ENCODE measurements at places on chromosomes 16 and 17. TPM values are rescaled to one million over a fixed set of nuclear protein-coding genes. Genes with fewer than 3 reads are reported as not detected.
A peak's percentile ranks its signal among the peaks of the same experiment; 100 is the strongest.

Gene SPIRE2
- total RNA-seq = not detected

Gene ADORA2B
- 0.25 TPM for total RNA-seq

DNA sequence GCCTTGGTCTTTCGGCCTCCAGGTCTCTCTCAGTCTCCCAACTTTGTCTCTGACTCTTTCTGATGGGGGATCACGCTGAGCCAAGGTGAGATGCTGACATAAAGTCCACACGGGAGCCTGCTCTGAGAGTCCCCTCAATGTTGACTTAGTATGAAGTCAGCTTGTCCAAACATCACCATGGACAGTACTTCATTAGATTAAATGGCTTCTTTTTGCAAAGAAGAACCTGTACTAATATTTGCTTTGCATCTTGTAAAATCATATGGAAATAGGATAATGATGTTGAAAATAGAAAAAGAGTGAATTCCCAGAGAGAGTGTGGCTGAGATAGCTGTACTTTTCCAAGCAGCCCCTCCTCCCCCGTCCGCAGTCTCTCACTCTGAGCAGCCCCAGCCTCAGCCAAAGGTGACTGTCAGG, 56.7 kb upstream of the SIAH1 start:
- H3K36me3 ChIP-seq = no peaks in the 10 kb centered on the region
- H3K4me1 ChIP-seq = no peaks in the 10 kb centered on the region
- no peaks in the 10 kb centered on the region for H3K27me3 ChIP-seq
- no peak for DNase-seq
- H3K4me3 ChIP-seq = no peak overlapping the region

DNA sequence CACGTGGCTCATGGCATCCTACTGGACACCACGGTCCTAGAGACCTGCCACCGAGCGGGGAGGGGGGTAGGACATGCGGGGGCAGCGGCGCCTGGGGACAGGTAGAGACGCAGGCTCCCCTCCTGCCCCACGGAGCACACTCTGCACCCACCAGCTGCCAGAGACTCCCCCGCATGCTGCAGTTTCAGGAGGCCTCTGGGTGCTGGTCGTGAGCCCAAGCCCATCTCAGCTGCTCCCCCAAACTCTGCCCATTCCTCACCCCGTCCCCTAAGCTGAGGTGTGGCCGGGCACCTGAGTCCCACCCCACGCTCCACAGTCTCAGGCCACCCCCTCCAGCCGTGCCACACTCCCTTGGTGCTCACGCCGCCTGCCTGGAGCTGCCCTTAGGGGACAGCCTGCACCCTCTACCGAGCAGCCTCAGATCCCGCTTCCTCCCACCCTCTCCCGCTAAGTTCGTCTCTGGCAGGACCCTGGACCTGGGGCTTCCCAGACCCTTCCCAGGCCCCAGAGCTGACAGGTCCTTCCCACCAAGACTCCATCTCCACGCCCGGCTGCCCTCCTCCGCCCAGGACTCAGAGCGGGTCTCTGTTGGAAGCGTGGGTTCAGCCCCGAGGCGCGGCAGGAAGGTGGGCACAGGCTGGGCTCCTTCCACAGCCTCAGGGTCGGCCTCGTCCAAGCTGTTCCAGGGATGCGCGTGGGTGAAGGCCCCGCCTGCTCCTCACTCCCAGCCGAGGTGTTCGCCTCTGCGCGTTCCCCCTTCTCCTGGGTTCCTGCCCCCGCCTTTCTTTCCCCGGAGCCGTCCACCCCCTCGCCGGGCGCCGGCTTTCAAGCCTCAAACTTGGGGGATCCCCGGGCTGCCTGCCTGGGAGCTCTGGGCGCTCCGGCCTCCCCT, 1.3 kb downstream of the RAB40B start:
- no peak overlapping the region for H3K27ac ChIP-seq
- peak overlapping the region; percentile 59 for H3K4me3 ChIP-seq
- no peaks in the 10 kb centered on the region for H3K36me3 ChIP-seq

DNA sequence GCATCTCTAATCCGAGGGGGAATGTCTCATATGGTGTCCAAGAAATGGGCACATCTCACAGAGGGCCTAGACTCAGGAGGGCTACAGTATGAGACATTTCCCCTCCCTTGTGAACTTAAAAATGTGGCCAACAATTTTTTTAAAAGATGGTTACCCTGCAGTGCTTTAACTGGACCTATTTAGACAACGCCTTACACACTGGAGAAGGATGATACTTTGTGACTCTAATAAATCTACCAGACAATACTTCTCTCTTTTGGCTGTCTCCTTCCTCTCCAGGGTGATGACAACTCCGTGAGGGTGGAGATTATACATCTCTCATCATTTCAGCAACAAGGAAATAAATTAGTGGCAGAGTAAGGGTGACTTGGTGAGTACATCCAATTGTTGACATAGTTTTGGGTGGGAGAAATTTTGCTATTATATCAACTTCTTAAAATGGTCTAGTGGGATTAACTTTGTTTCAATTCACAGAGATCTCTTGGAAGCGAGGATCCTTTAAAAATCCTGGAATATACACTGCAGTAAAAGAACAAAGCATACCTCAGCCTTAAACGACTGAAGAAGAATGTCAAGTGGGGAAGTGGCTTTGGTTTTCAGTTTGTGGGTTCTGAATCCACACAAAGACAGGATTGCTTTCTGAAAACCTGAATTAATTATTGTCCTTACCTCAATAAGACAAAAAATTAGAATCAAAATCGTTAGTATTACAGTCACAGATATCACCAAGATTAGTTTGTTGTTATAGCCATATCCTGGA, 89.8 kb downstream of the KPNA2 start:
- no peak overlapping the region for H3K27ac ChIP-seq
- H3K4me1 ChIP-seq = peaks cover 3% of the 10 kb centered on the region
- H3K36me3 ChIP-seq = no peaks in the 10 kb centered on the region
- no peak for DNase-seq

DNA sequence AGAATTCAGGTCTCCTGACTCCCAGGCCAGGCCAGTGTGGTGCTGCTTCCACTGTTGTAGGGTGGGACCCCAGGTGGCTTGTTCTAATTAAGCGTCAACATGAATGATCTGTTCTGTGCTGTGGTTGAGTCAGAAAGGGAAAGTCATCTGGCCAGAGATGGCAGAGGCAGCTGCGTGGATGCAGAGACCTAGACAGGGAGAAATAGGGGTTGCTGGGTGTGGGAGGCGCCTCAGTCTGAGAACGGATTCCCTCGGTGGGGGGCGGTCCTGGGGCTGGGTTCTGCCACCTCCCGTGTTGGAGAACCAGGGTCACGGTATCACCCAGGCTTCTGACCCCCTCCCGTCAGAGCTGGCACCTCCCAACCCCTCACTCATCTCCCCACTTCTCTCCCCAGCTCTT, 5.6 kb downstream of the FBRS start:
- DNase-seq = no peak
- peaks cover 22% of the 10 kb centered on the region for H3K4me1 ChIP-seq
- no peak overlapping the region for H3K4me3 ChIP-seq
- no peaks in the 10 kb centered on the region for H3K27me3 ChIP-seq
- H3K36me3 ChIP-seq = peaks cover 3% of the 10 kb centered on the region

Gene PRSS8
- total RNA-seq = not detected

- H3K4me3 ChIP-seq = no peak overlapping the region
- H3K27me3 ChIP-seq = no peaks in the 10 kb centered on the region
- H3K27ac ChIP-seq = peak overlapping the region; percentile 85
- DNase-seq = no peak
- H3K4me1 ChIP-seq = peaks cover 18% of the 10 kb centered on the region
- no peaks in the 10 kb centered on the region for H3K36me3 ChIP-seq
These were observed 21.1 kb downstream of the NGFR start for GRCh38 chr17:49516180-49516579.

DNA sequence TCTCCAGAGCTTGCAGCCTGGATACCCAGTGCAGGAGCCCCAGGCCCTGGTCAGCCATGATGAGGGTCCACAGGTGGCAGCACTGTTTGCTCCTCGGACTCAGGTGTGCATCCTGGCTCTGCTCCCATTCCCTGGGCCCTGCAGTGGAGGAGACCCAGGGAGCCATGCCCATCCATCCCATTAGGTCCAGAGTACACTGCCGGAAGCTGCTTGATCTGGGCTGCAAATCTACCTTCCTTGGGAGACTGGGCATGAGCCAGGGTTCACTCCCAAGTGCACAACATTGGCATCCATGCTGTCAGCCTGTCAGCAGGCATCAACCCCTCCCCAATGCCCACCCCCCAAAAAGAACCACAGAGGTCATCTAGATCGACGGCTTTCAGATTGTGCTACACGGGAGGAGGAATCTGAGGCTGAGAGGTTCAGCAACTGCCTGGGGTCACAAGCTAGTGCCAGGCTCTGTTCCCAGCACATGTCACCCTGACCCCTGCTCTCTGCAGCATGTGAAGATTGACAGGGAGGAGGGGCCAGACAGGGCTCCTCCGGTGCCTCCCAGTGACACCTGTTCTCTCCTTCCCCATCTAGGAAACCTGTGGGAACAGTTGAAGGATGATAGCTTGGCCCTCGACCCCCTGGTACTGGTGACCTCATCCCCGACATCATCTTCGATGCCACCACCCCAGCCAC, 15.7 kb downstream of the UNC119 start:
- no peak for DNase-seq
- H3K4me1 ChIP-seq = no peaks in the 10 kb centered on the region
- H3K36me3 ChIP-seq = no peaks in the 10 kb centered on the region
- no peaks in the 10 kb centered on the region for H3K27me3 ChIP-seq
- no peak overlapping the region for H3K4me3 ChIP-seq

Gene MYCBPAP
- not detected for total RNA-seq

DNA sequence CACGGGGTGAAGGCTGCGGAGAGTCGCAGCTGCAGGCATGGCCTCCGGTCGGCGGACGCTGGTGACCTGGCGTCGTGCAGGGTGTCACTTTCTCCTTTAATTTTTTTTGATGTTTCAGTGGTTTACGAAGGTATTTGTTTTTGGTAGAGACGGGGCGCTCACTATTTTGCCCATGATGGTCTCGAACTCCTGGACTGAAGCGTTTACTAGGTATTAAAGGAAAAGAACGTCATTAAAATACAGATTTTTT, 17.1 kb downstream of the ZNF213 start:
- no peaks in the 10 kb centered on the region for H3K36me3 ChIP-seq
- peaks cover 10% of the 10 kb centered on the region for H3K4me1 ChIP-seq
- peaks cover 27% of the 10 kb centered on the region for H3K27me3 ChIP-seq
- H3K4me3 ChIP-seq = peak overlapping the region; percentile 67
